ENCODE measurements at places on chromosomes 7 and 10. TPM values are rescaled to one million over a fixed set of nuclear protein-coding genes. Genes with fewer than 3 reads are reported as not detected.

The PAX4 gene
- total RNA-seq = not detected

The DYNC1I1 gene
- total RNA-seq = 14.6 TPM

The KCNIP2 gene
- 5.7 TPM for total RNA-seq

The EMX2 gene
- total RNA-seq = 46.1 TPM

- no peak for DNase-seq
These were observed 112.0 kb downstream of the PFKFB3 start for GRCh38 chr10:6314620-6315205.

GRCh38 chr7:64839910-64840309 is 45.7 kb downstream of the ZNF138 start:
- no peak for DNase-seq

DNA sequence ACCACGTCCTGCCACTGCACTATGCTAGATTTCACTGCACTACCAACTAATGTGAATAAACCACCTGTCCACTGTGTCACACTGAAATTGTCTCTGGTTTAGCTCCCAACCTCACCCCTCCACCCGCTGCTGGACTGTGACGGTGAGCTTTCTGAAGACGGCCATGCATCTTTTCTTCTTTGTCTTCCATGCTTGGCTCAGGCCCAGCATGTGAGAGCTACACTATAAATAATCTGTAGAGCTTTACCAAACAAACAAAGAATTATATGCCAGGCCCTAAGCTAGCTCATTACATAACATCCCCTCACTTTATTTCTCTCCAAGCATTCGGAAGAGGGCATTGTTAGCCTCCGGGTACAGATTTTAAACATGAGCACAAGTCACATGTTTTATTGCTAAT is 633.2 kb downstream of the TNS3 start:
- no peak for DNase-seq

DNA sequence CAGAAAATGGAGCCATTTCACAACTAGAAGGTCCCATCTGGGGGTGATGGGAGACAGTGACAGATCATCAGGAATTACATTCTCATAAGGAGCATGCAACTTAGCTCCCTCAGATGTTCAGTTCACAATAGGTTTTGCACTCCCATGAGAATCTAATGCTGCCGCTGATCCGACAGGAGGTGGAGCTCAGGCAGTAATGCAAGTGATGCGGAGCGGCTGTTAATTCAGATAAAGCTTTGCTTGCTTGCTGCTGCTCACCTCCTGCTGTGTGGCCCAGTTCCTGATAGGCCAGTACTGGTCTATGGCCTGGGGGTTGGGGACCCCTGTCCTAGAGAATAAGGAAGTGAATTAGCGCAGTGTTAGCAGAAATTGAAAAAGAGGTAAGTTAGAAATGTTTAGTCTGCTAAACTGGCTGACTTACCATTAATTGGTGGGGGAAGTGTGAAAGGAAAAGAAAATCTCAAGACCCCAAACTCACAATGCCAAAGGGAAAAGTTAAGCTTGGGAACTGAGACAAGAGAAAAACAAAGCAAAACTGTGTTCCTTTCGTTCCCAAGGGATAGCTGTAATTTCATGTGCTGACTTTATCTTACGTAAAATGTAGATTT is 76.4 kb downstream of the LYZL2 start:
- no peak for DNase-seq
